ENCODE measurements at places on chromosomes 2 and 18. TPM values are rescaled to one million over a fixed set of nuclear protein-coding genes. Genes with fewer than 3 reads are reported as not detected.
A peak's percentile ranks its signal among the peaks of the same experiment; 100 is the strongest.

DSG2 gene
- 0.04 TPM for polyA plus RNA-seq

KIF5C gene
- 0.19 TPM for polyA plus RNA-seq

DPY30 gene
- polyA plus RNA-seq = 147 TPM

LAMA1 gene
- 2.8 TPM for polyA plus RNA-seq

MBD5 gene
- polyA plus RNA-seq = 23.4 TPM

ABCB11 gene
- not detected for polyA plus RNA-seq

SLC16A14 gene
- polyA plus RNA-seq = not detected

FAM237A gene
- not detected for polyA plus RNA-seq

- no peak for DNase-seq
These were observed 14.1 kb downstream of the IL1RN start for GRCh38 chr2:113141451-113141850.

DNA sequence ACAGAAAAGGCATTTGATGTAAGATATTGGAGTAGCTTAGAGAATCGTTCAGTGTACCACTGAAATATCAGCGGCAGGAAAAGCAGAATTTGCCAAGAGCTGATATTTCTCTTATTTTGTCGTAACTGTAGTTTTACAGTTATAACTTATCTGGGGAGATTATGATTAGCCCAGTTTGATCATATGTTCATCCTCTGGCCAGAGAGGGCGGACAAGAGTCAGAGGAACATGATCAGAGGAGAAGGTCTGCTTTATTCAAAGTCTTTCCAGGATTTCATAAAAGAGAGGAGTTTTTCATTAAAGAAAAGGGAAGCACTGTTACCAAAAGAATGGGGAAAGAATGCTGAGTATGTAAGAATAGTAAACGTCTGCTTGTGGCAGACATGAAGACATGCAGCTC is 1655.6 kb downstream of the DPP10 start:
- DNase-seq = no peak

- peak; percentile 97 for DNase-seq
These were observed 45.2 kb downstream of the ACVR1 start for GRCh38 chr2:157830696-157831570.

DNA sequence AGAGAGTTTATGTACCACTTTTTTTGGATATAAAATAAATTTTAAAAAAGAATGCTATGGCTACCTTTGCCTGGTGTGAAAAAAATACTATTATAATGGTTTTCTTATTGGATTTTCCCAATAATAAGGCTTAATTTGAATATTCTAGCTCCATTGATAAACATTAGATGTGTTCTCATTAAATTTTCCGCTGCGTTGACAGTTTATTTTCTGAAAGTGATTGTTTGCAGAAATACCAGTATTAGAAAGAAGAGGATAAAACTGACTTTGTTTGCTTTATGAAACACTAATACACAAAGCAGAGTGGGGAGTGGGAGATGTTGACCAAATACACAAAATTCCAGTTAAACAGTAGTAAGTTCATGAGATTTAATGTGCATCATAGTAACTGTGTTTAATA is 433.3 kb upstream of the TMEFF2 start:
- DNase-seq = no peak

DNA sequence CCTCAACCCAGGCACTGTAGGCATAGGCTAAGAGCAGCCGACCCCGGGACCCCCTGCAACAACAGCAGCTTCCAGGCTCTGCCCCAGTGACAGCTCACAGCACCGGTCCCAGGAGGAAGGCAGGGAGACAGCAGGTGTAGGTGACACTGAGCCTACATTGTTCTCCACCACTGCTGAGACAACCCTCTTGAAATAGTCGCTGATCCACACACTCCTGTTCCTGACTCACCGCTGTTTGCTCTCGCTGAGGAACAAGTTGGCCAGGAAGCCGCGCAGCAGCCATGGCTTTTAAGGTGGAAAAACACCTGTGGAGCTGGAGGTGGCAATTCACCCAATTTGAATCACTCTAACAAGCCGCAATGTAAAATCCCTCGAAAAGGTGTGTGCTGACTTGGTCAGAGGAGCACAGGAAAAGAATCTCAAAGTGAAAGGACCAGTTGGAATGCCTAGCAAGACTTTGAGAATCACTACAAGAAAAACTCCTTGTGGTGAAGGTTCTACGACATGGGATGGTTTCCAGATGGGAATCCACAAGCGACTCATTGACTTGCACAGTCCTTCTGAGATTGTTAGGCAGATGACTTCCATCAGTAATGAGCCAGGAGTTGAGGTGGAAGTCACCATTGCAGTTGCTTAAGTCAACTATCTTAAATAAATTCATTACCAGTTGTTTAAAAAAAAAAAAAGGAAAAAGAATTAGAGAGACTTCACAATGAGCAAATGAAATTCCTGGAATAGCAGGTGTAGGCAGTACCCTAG is 167.5 kb downstream of the ARL4C start:
- peak; percentile 38 for DNase-seq

GRCh38 chr2:11100976-11101375 is 54.3 kb upstream of the SLC66A3 start:
- no peak for DNase-seq

GRCh38 chr2:158403237-158403636 is 53.3 kb downstream of the CCDC148 start:
- no peak for DNase-seq

GRCh38 chr2:58769864-58770234 is 528.7 kb upstream of the FANCL start:
- DNase-seq = no peak

GRCh38 chr2:150169237-150169629 is 318.2 kb downstream of the RND3 start:
- peak; percentile 88 for DNase-seq

GRCh38 chr2:15886231-15886630 is 54.1 kb upstream of the MYCN start:
- DNase-seq = no peak

DNA sequence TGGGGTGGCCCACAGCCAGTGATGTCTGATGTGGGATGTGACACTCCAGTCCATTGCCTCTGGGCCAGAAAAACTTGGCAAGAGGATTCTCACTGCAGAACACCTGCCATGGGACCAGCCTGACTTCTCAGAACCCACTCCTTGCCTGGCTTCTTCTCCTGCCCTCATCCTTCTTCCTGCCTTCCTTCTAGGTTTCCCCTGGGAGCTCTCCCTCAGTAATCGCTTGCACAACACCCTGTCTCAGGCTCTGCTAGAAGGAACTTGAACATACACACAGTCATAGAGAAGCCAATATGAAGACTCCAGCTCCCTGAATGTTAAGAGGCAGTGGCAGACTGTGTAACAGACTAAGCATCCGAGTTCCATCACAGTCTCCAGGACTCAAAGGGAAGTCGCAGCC is 4.3 kb upstream of the COL6A3 start:
- peak; percentile 65 for DNase-seq

GRCh38 chr2:142693171-142693950 is 184.1 kb upstream of the KYNU start:
- no peak for DNase-seq

DNA sequence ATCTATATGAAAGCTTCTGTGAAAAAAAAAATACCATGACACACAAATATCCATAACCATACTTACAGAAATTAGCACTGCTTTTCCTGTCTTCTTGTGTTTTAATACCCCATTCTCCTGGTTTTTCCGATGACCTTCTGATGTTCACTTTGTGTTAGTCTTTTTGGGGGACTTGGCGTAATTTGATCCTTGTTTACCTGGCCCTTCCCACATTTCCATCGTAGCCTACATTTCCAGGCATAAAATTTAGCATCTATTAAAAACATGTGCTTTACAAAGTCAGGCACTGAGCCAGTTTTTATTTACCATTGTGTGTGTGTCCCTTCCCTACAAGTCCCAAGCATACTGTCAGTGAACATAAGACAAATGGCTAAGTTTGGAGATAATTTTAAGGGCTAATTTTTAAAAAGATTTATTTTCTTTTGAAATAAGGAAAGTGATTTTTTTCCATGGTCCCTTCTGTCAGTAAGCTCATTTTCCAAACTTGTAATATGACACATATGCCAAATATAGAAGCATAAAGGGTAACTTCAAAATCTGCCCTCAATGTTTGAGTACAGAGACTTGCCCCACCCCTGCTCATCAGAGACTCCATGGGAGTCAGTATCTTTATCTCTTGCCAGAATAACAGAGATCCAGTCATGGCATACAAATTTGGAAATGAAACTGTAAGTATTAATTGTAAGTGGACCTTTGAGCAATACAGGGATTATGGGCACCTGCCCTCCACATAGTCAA is 27.3 kb downstream of the SESTD1 start:
- peak; percentile 38 for DNase-seq

GRCh38 chr2:28394997-28395333 is 2.3 kb downstream of the FOSL2 start:
- DNase-seq = no peak

DNA sequence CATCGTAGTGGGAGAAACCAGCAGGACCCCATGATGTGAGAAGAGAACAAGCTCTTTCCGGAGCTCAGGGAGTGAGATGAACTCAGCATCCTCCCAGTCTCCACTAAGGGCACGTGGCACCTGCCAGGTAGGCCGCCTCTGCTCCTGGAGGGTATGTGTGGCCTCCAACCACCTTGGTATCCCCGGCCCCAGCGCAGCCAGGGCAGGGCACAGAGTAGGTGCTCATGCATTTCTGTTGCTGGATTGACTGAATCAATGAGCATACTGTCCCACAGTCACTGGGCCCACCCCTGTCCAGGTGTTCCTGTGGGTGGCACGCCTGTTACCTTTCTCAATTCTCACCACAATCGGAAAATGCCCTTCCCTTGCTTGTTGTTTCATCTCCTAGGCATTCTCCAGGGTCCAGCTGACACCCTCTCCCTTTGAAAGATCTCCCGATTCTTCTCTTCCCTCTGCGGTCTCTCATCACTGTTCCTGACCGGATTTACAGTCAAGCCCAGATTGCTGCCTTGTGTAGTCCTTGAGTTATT is 138.5 kb upstream of the SMAD2 start:
- DNase-seq = no peak

DNA sequence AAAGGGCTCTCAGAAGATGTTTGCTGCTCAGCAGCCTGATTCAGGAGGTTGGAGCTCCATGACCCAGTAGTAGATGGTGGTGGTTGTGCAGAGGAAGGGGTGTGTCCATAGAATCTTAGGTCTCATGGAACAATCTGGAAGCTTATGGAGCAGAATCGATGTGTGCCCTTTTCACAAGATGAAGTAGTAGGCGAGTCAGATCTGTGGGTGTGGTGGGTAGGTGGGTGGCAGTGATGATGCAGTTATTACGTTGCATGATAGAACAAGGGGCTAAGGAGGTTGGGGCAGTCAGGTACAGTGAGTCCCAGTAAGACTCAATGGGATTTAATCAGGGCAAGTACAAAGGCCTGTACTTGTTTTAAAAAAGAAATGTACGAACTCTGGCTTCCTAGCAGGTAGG is 9.1 kb downstream of the TET3 start:
- peak; percentile 27 for DNase-seq

GRCh38 chr2:224525774-224526173 is 59.4 kb downstream of the CUL3 start:
- DNase-seq = no peak

- DNase-seq = peak; percentile 17
These were observed 10.6 kb downstream of the PLCD4 start for GRCh38 chr2:218618102-218618860.
